ENCODE measurements at places on chromosomes 3 and 15.

GRCh38 chr15:25095179-25095578 is 140.4 kb downstream of the SNRPN start:
- DNase-seq, result no peak

DNA sequence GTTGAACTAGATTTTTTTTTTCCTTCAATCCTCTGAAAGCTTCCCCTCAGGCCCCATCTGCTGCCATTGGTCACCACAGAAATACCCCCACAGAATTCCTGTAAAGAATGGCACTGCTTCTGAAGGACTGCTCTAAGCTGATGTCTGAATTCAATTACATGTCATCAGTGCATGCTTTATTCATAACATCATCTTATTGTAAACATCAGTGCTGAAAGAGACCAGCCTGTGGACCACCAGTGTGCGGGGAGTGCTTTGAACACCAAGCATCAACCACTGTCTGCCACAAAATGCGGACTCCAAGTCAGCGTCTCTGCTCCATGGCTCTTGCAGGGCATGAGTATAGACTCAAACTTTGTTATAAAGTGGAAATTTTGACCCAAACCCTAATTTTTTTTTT is 11.6 kb downstream of the PHLDB2 start:
- DNase-seq, result no peak

GRCh38 chr3:98240131-98240530 is 23.9 kb upstream of the OR5H6 start:
- no peak for DNase-seq

DNA sequence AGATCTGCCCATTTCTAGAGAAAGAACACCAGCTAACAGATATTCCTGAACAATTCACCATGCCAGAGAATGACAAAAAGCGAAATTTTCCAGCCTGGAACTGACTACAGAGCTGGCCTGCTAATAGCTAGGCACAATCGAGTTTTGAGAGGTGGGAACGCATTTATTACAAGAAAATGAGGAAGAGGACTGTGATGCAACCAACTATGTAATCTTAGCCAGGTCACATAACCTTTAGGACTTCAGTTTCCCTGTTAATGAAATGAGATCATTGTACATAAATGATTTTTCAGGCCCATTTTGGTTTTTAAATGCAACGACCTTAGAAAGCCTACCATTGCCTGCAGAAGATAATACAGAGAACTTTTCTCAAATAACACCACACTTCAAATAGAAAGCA is 72.1 kb upstream of the SETMAR start:
- no peak for DNase-seq

DNA sequence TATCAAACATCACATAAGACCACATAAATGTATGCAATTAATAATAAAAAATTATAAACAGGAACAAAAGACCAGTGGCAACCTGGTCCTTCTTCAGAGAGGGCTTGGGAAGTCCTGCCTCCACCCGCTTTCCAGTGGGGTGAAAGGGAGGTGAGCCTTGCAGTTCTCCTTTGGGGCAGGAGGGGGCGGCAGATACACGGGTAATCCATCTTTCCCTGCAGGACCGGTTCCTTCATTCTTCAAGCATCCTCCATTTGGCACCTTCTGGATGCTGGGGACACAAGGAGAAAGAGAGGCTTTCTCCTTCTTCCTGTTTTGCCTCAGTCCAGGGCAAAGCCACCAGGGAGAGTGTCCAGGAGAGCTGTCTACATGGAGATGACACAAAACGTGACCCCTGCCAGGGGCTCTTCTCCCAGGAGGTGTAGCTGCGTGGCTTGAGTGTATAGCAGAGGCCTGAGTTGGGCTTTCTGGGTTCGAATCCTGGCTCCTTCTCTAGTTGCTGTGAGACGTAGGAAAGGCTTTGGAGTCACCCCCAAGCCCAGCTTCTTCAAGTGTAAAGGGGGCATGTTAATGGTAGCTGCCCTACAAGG is 23.2 kb downstream of the RPLP1 start:
- peak; percentile 71 for DNase-seq

Data from CD4-positive, alpha-beta T cell (primary cell).